Anterior cingulate cortex (tissue), 58 donors: ENCODE measurements at places on chromosomes 12 and 14.

GRCh38 chr12:105351523-105351922, 21.0 kb downstream of the C12orf75 start:
- DNase-seq: no peak

DNA sequence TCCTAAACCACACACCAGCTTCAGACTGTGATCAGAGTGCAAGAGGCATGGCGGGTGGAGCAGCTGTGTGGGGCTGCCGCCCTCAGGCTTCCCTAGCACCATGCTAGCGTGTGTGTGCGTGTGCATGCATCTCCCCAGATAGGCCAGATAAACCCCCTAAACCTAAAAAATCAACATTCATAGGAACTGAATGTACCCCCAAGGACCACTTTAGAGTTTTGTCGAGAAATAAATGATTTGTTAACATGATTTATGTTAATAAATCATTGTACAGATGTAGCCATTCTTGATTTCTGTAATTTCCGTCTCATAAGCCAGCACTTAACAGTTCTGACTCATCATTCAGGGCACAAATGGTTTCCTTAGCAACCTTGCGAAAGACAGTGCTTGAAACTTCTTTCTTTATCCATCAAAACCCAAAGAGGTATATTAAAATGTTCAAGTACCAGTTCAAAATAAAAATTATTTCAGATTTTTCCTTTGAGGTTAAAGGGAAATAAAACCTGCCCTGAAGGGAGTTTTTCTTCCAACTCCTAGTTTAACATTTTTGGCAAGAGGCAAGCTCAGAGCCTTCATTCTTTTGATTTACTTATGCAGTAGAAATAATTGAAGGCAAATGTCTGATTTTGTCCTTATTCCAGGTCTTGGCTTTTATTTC, 206.2 kb upstream of the RGS6 start:
- no peak for DNase-seq

- no peak for DNase-seq
Measured at GRCh38 chr12:67721248-67721647, 72.7 kb downstream of the DYRK2 start.

GRCh38 chr14:57753821-57754220, 112.1 kb downstream of the SLC35F4 start:
- DNase-seq: no peak

- no peak for DNase-seq
Measured at GRCh38 chr14:34678306-34678705, 36.1 kb downstream of the CFL2 start.

DNA sequence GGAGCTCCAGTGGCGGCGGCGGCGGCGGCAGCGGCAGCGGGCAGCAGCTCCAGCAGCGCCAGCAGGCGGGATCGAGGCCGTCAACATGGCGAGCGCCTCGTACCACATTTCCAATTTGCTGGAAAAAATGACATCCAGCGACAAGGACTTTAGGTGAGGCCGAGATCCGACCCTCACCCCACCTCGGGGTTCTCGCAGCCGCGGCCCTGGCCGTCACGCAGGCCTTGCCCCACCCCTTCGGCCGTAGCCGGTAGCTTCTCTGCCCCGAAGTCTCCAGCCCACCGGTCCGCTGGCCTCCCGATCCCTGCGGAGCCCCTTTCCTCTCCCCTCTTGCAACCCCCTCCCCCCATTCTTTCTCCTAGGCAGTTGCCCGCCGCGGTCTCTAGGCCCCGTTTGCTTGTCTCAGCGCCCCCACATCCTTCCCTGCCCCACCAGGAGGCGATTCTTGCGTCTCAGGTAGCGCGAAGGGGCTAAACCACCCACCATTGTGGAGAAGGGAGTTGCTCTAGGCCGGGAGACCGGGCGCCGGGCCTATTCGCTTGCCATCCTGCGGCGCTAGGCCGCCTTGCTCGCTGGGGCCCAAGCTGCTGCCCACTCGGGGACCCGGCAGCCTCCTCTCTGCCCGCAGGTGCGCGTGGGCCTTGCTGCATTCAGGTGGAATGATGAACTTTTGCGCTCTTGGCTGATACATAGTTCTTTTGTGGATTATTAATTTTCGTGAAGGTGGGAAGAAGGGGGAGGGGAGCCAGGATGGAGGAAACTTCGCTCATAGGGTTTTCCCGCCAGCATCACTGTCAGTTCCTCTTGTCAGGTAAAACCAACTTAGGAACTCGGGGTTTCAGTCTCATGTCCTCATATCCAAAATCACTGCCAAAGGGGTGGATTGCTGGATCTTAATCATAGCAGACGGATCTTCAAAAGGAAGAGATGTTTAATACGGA, 745 bp downstream of the CAND1 start:
- peak; percentile 50 for DNase-seq

GRCh38 chr14:32022938-32023466, 54.1 kb upstream of the ARHGAP5 start:
- no peak for DNase-seq

DNA sequence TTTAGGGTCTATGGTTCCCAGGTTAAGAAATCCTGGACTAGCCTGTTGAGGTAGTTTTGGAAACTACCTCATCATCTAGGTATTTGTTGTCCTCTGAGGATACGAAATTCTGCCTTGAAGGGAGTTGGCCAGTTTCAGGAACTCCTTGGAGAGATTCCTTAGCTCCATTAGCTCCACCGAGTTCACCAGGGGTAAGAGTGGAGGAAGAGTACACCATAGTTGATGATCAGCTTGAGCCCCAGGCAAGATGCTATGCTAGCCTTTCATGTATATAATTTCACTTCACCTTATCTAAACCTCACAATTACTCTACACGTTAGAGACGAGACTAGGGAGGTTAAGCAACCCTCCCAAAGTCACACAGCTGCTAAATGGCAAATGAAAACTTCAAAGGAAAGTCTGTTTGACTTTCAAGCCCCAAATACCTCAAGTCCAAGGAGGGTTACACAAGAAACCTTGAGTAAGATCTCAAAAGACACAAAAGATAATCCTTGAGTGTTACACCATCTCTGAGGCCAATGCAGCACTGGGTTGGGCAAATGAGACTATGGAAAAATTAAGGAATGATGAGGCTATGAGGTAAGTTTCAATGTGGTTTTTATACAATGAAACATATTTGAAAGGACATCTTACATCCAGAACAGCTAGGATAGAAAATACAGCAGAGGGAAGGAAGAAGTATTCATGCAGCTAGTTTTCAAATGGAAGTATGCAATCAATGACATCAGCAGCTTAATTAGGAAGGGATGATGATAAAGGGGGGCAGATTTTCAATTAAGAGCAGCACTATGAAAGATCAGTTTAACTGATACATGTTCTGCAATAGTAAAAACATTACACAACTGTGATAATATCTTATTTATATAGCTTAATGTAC, 97.2 kb upstream of the KRAS start:
- DNase-seq: no peak

DNA sequence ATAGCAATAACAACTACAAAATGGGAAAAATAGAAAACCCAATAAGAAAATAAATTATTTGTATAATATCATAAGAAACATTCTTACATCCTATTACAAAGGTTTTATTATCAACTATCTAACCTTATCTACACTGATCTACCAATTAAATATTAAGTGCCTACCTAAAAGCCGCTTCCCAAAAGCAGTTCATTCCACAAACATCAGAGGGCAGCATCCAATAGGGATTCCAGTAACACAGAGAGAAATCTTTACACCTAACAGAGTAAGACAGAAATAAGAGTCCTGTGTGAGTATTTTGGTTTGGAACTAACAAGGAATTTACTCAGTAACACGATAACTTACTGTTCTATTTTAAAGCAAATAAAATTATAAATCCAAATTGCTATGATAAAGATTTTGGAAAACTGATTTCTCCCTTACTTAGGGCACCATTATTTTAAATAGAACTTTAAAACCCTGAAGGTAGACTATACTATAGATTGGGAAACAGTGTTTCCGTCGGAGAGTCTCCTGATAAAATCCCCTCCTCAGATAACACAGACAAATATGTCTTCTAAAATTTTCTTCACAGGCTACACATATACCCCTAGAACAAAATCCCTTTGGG, 15.0 kb downstream of the GXYLT1 start:
- DNase-seq: peak; percentile 8

GRCh38 chr12:118455327-118455726, 79.0 kb downstream of the SUDS3 start:
- no peak for DNase-seq

GRCh38 chr14:102333795-102334705, 14.5 kb downstream of the ZNF839 start:
- no peak for DNase-seq

DNA sequence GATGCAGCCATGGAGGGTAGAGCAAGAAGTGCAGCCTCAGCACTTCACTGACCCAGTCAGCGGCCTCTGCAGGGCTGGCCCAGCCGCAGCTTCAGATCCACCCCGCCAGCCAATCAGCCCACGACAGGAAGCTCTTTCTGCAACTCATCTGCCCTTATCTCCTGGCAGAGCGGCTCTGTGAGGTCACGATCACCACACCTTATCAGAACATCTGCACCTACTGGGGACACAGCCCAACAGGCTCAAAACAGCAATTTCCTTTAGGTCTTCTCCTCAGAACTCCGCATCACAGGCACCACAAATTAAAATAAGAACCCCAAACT, 287.3 kb downstream of the BCL11B start:
- no peak for DNase-seq

- no peak for DNase-seq
Measured at GRCh38 chr12:11209113-11209512, 22.4 kb upstream of the TAS2R42 start.

DNA sequence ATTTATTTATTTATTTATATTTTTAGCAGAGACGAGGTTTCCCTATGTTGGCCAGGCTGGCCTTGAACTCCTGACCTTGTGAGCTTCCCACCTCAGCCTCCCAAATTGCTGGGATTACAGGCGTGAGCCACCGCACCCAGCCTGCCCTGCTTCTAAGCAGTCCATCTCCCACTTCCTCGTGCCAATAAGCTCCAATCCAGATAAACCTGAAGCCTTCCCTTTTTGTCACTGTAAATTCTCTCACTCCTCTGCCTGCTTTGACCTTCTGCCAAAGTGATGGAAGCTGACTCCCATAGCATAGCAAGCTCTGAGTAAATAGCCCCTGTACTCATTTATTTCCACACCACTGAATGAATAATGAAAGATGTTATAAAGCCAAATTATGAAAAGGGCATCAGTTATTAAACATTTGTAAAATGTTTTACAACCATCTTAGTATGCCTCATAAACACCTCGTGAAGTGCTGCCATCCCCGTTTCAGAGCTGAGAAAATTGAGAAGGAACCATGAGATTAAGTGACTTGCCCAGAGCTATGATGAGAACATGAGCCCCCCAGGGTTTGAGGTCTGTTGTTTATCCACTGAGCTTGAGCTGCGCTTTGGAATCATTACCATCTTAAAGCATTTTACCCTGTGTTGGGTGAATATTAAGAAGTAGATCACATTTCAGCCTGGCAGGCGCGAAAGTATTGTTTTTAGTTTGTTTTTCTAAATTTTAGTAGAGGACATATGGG, 30.4 kb downstream of the MANSC1 start:
- DNase-seq: no peak

DNA sequence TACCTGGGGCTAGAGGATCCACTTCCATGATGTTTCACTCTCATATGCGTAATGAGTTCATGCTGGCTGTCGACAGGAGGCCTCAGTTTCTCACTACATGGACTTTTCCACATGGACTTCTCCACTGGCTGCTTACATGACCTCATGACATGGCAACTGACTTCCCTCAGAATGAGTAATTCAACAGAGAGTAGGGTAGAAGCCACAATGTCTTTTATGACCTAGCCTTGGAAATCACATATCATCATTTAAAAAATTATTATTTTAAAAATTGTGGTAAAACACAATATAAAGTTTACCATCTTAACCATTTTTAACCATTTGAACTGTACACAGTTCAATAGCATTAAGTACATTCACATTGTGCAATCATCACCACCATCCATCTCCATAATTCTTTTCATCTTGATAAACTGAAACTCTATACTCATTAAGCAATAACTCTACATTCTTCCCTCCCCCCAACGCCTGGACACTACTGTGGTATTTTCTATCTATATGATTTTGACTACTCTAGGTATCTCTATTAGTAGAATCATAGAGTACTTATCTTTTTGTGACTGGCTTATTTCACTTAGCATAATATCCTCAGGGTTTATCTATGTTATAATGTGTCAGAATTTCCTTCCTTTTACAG, 144.5 kb downstream of the TGFB3 start:
- DNase-seq: no peak

DNA sequence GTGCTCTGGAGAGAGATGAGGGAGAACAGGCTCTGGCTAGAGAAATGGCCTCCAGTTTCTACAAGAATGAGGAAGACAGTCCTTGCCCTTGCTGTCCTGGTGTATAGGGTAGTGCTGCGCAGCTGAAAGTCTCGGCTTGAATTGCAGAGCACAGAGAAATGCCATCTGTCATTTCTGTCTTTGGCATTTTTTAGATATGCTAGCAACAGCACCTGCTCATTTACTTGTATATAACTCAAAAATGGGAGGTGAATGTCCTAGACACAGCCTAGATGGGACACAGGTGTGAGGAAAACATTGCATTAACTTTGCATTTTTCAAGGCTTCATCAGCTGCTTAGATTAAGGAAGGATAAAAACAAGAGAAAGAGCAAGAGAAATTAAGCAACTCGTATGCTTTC, 35.8 kb downstream of the GPR19 start:
- no peak for DNase-seq

DNA sequence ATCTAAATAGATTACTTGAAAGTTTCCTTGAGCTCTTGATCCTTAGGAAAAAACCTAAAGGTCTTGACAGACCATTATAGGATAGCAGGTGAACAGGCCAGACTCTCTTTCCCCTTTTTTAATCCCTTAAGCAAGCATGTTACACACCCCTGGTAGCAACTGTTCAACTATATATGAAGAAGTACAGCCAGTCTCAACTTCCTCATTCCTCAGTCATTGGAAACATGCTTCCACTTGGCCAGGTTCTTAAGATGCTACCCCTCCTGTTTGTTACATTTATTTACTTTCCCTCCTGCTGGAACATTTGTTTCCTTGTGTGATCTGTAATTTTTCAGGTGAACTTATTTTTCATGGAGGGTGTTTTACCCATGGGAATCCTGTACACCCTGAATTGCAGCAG, 124.1 kb downstream of the ARMH4 start:
- no peak for DNase-seq

GRCh38 chr12:123223241-123223668, 9.7 kb downstream of the MPHOSPH9 start:
- DNase-seq: no peak

DNA sequence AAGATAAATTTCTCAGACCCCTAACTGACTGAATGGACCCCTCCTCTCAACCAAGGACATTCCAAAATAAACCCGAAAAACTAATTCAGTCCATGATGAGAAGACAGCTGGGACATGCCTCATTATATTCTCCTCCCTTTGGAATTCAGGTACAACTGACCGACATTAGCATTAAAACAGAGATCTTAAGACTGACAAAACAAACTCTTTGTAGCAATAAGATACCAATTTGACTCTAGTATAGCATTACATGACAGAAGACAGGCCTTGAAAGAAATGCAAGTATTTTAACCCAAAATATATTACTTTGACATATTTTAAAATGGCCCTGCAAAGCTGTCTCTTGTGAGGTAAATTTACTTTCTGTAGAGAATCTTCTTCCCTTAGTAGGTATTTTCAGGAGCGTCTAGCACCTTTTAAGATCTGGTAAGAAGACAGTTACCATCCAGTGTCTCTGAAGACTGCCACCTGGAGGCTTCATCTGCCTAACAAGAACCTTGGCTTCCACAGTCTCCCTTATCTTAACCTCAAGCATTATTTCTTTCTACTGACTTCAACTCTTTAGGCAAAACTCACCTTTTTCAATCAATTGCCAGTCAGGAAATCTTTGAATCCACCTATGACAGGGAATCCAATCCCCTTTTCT, 957.5 kb downstream of the SLC6A15 start:
- no peak for DNase-seq

GRCh38 chr14:43795600-43796228, 711.4 kb downstream of the FSCB start:
- DNase-seq: no peak

GRCh38 chr12:57985685-57986084, 44.3 kb downstream of the ATP23 start:
- no peak for DNase-seq
